ENCODE measurements at places on chromosomes 3 and 15. TPM values are rescaled to one million over a fixed set of nuclear protein-coding genes. Genes with fewer than 3 reads are reported as not detected.

NOX5 gene
- 4.0 TPM for total RNA-seq

SCAANT1 gene
- not detected for total RNA-seq

MGLL gene
- 3.2 TPM for total RNA-seq

SLC12A1 gene
- 0.16 TPM for total RNA-seq

B3GNT5 gene
- total RNA-seq: 0.21 TPM

HEG1 gene
- 7.7 TPM for total RNA-seq

DPP8 gene
- total RNA-seq: 17.4 TPM

USP19 gene
- 66.0 TPM for total RNA-seq

RARB gene
- total RNA-seq: 1.0 TPM

GOLGA6A gene
- total RNA-seq: not detected

All from SK-MEL-5 (cell line).